ENCODE measurements at places on chromosomes 4 and X.

- DNase-seq = no peak
Observed at GRCh38 chr4:1493540-1494287, 87.5 kb upstream of the NKX1-1 start.

DNA sequence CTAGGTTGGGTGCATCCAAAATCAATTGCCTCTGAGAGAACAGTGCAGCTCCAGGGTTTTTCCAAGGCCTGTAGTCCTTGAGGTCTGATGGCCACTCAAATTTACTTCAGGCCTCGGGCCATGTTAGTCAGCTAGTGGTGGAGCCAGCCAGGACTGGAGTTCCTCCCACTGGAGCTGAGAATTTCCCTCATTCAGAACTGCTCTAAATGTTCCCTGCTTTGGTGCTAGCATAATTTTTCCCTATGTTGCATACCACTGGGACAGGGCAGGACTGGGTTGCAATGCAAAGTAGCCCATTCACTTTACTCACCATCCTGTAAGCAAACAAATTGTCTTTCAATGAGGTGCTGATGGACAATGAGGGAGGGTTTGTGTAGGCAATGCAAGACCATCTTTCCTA, 146.0 kb upstream of the ZXDB start:
- DNase-seq = no peak

DNA sequence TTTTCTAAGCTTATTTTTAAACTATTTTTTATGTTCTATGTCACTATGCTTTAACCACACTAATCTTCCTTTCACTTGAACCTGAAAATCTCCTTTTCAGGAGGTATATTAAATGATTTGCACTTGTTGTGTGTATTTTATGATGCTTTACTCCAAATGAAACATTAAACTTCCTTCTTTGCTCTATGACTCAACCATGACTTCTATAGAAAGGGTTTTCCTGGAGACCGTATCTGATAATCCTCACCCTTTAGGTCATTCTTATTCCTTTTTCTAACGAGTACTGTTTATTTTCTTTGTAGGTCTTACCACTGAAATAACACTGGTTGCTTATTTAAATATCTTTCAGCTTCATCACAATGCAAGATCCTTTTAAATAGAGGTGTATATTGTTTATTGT, 1163.2 kb downstream of the PCDH18 start:
- DNase-seq = no peak

DNA sequence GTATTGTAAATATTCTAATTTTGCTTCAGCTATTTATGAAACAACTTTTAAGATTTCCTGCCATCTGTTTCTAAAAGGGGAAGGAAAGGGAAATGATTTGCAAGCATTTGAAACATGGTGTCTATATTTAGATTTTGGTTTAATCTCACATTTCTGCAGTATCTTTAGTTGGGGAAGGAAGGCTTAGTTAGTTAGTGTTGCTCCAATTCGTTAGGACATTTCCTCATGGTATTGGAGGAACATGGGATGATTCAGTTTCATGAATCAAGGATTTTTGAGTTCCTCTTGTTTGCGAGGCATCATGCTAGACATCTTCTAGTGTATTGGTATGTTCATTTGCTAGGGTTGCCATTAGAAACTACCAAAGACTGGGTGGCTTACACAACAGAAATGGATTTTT, 20.5 kb upstream of the TMEM192 start:
- no peak for DNase-seq

DNA sequence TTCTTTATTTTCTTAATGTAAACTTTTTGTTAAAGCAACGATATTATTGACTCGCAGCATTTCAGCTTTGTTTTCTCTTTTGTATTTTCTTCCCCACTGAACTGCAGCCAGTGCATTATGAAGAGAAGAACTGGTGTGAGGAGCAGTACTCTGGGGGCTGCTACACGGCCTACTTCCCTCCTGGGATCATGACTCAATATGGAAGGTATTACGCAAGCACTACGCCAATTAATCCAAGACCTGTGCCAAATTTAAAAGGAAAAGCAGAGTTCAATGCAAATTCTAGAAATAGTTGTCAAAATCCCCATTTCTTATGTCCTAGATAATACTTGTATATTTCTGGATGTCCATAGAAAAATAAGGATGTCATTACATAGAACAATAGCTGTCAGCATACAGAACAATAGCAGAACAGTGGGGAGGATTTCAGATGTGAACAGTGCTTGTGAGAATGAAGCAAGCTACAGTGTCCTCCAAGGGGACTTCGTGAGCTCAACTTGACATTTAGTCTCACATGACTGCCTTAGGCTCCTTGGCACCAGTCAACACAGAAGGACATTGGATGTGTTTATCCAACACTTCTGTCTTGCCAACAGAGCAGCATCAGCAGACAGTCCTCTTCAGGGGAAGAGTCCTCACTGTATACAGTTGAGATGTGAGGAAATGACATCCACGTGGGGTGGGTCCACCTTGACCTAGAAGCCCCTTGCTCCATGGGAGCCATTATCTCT, 85.9 kb downstream of the MAOA start:
- no peak for DNase-seq
